ENCODE measurements at places on chromosomes 4 and X. TPM values are rescaled to one million over a fixed set of nuclear protein-coding genes. Genes with fewer than 3 reads are reported as not detected.

The CSAG2 gene
- not detected for total RNA-seq

The TMEM187 gene
- 6.0 TPM for total RNA-seq

The SASH3 gene
- not detected for total RNA-seq

- no peak for DNase-seq
These were observed 23.5 kb downstream of the TRIML1 start for GRCh38 chr4:188162698-188163097.

DNA sequence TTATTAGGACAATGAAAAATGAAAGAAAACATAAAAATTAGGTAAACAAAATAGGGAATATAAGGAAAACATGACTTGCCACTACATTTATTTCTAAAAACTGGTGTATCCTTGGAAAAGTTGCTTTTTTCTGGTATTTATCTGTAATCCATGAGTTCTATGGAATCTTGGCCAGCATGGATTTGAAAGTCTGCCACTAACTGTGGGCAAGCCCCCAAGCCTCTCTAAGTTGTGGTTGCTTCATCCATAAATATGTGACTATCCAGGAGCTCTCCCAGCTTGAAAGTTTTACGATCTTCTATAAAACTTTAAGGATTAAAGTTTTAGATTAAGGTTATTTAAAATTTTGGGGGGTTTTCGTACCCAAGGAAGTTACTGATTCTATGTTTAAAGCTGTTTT is 21.8 kb downstream of the RPS6KA3 start:
- DNase-seq: no peak

DNA sequence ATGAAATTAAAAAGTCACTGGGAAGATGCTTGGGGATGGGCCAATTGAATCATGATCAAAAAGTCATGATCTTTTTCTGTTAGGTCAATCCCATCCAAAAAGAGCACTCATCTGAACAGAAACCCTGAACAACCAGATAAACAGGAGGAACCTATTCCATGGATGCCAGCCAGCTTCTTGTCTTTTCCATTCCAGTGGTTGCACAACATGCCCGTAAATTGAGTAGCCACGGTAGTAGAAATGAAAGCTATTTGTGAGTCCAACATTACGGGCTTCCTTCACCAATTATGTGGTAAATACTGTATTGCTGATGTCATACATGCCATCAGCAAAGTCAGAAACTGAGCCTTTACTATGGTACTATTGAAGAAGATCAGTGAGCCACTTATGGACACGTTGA is 982.4 kb upstream of the HS3ST1 start:
- no peak for DNase-seq

DNA sequence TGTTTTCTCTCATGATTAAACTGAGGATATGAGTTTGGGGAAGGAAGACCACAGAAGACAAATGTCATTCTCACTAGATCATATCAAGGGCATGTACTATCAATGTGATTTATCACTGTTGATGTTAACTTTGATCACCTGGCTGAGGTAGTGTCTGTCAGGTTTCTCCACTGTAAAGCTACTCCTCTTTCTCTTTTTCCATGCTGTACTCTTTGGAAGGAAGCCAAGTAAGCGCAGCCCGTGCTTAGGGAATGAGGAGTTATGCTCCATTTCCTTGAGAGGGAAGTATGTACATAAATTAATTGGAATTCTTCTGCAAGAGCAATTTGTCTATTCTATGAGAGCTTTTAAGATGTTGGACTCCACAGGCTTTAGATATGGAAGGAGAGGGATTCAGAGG is 4.0 kb upstream of the KANTR start:
- no peak for DNase-seq

The GUCY1A1 gene
- 50.4 TPM for total RNA-seq

- DNase-seq: peak; percentile 64
These were observed 9.0 kb upstream of the IGFBP7 start for GRCh38 chr4:57119054-57119651.

- DNase-seq: no peak
These were observed 156.6 kb downstream of the CAMK2D start for GRCh38 chr4:113604955-113605354.

The OGT gene
- total RNA-seq: 92.8 TPM
